ENCODE measurements at places on chromosomes 2 and 18.

DNA sequence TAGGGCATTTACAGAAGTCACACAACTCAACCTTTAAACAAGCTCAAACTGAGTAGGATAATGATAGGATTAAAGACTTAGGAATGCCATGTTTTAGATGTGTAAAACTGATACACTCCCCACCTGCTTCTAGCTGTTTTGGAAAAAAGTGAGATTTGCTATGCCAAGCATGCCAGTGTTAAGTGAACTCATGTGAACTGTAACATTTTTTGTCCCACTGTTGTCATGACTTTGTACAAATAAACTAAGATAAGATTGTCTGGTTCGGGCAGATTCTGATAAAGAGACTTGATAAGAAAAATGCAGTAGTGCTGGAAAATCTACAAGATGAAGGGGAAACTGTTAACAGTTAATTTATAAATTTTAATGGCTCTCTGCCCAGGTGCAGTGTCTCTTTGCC, 66.5 kb downstream of the GLS start:
- DNase-seq, result no peak

DNA sequence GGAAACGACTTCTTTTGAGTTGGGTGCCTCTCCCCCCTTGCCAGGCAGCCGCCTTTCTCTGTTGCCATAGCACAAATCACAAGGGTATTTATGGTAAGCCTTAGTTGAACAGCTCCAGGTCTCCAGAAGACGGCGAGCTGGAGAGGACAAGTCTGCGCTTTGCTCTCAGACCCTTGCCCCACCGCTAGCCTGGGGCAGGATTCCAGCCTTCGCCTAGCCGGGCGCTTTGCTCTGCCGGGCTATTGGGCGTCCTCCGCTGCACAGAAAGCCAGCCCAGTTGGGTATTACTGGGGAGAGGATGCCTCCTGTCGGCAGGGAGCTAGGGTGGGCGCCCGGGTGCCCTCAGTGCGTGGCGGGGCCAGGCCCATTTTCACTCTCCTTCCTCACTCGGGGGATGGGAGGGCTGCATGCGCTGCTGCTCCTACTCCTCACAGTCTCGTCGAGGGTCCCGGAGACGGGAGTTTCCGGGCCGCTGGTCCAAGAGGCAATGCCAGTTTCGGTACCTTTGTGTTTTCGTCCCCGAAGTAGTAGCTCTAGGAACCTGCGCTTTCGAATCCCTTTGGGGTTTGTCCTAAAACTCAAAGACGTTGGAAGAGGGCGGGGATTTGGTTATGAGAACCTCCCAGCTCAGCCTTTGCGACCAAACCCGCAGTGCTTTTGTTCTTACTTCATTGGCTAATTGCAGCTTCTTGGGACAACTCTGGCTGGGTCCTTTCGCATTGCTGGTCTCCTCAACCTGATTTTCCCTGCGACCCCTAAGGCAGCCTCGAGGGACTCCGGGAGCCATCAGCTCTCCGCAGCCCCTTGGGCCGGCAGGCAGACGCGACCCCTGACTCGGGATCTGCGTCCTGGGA, 3.6 kb upstream of the DLX2 start:
- DNase-seq, result peak; percentile 65

GRCh38 chr2:197677056-197677455, 1.7 kb upstream of the RFTN2 start:
- no peak for DNase-seq

- no peak for DNase-seq
Observed at GRCh38 chr18:53126210-53126609, 786.2 kb downstream of the DCC start.

GRCh38 chr2:208098267-208098666, 26.1 kb downstream of the CRYGD start:
- DNase-seq, result no peak

- no peak for DNase-seq
Observed at GRCh38 chr2:112032224-112032586, 22.9 kb upstream of the TMEM87B start.

- DNase-seq, result no peak
Observed at GRCh38 chr2:234521536-234521935, 24.7 kb upstream of the ARL4C start.

- no peak for DNase-seq
Observed at GRCh38 chr2:120225549-120226065, 2.4 kb upstream of the TMEM185B start.

- DNase-seq, result no peak
Observed at GRCh38 chr2:202084265-202084664, 11.2 kb downstream of the KIAA2012 start.

DNA sequence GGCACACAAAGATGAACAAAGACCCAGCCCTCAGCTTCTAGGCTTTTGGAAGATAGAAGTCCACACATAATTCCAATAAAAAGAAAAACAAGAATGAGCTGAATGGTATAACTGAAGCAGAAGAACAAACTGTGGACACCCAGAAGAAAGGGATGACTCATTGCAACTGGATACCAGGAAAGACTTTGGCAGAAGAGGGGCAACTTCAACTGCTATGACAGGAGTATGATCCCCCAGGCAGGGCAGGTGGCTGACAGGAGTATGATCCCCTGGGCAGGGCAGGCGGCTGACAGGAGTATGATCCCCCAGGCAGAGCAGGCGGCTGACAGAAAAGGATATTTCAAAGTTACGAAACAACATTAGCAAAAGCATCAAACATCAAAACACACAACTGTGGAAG, 21.6 kb downstream of the PID1 start:
- DNase-seq, result no peak

GRCh38 chr2:13056259-13056843, 339.6 kb downstream of the TRIB2 start:
- no peak for DNase-seq

- DNase-seq, result no peak
Observed at GRCh38 chr18:46531482-46531881, 125.5 kb downstream of the LOXHD1 start.

- DNase-seq, result no peak
Observed at GRCh38 chr2:55763721-55764120, 70.1 kb upstream of the PNPT1 start.

DNA sequence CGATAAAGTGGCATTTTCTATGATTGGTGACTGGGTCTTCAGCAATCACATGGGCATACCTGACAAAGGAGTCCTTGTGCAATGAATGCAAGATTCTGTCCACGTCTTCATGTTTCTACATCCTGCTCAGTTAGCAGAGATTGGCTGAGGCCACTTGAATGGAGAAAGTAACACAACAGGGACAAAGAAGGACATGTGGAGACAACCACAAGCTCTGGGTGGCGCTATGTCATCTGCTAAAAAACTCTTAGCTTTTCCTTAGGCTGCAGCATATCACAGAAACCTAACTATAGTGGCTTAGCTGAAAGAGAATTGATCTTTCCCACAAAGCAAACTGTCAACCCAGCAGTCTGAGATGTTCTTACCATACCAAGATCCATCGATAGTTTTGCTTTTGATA, 1109.7 kb downstream of the SOCS6 start:
- DNase-seq, result no peak

- DNase-seq, result no peak
Observed at GRCh38 chr18:45164551-45164950, 450.7 kb upstream of the SLC14A2 start.

- peak; percentile 67 for DNase-seq
Observed at GRCh38 chr2:44169155-44169898, 652 bp downstream of the PPM1B start.

DNA sequence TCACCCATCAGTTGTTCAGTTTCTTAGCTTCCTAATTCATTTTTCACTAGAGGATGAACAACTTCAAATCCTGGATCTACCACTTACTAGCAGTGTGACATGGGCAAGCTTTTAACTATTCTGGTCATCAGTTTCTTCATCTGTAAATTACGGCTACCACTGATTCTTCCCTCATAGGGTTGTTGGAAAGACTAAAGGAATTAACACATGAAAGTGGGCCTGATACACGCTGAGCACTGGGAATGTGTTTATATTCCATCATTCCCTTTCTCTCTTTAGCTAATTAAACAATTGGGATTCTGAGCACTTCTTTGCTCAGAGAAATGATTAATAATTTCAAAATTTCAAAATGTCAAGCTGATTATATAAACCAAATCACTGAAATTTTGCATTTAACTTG, 862.3 kb upstream of the GCFC2 start:
- DNase-seq, result no peak

DNA sequence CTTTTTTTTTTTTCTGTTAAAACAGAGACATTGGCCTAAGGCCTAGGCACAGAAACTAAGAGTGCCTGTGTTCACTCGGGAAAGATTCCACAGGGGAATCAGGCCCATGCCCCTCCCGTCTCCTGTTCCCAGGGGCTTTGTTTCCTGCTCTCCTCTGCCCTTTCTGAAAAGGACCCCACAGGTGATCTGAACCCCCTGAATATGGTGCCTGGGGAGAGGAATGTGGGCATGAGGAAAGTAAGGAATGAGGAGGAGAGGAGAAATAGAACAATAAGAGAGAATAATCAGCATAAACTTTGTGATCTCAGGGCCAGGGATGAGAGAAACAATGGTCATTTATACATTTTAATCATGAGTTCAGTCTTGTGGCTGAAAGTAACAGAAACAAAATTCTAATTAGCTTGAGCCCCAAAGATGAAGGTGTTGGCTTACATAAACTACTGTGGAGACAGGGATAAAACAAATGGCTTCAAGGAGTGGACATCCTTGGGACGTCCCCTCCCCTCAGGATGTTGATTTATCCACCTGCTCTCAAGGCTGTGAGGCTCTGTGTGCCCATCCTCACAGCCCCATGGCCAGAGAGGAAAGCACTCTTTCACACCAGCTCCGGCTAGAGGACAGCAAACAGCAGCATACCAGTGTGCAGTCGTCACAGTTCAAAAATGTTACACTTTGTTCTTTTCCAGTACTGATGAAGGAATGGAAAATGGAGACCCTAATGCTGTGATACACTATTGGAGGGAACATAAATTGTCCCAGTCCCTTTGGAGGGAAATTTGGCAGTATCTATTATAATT, 46.4 kb upstream of the MRPL33 start:
- no peak for DNase-seq

DNA sequence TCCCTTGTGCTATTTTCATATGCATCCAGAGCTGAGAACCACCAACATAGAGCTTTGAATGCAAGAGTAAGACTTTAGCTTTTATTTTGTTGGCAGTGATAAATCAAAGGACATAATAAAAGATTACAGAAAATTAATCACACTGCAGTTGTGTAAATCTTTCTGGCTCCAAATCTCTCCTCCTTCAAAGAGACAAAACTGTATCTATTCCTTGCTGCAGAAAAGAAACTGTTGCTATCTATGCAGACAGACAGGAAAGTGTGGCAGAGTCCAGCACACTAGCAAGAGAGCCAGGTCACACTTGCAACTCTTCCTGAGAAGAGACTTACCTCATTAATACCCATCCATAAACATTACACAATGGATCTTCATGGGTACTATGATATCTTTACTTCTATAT, 57.5 kb downstream of the DTNB start:
- DNase-seq, result no peak

DNA sequence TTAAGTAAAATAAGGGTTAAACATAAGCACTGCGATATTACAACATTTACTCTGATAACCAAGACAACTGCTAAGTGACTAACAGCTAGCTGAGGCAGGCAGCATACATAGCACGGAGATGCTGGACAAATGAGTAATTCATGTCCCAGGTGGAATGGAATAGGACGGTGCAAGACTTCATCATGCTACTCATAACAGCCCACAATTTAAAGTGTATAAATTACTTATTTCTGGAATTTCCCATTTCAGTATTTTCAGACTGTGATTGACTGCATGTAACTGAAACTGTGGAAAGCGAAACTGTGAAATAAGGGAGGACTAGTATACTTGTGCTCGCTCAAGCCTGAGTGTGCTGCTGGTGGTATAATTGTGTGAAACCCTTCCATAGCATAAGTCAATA, 12.9 kb downstream of the IER3IP1 start:
- DNase-seq, result no peak

DNA sequence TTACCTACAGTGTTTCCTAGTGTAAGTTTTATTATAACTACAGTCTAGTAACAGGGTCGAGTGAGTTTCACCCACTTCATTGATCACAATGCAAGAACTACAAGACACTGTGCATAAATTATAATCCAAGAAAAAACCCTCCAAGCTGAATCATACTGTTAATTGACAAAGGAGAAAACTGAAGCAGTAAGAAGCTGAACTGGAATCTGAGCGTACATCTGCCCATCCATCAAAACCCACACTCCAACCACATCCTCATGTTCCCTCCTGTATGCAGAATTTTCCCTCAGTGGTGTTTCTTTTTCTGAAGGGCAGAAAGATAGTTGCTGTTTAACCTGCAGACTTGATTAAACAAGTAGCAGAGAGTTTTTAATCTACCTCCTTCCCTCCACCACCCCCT, 49.5 kb upstream of the KIDINS220 start:
- no peak for DNase-seq

DNA sequence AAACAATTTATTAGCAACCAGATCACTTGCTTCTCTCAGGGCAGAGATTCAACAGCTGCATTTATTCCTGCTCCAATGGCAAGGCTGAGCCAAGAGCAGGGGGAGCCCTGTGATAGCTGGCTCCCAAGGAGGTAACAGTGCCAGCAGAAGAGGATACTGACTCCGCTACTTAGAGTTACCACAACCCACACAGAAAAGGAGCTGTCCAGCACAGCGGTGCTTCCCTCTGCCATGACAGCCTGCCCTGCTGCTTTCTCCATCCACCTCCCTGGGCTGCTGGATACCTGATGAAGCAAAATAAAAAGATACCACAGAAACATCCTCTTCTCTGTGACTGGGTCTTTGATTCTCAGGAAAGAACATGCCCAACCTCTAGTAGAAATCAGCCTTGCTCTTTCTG, 467.2 kb downstream of the LRRTM4 start:
- no peak for DNase-seq

DNA sequence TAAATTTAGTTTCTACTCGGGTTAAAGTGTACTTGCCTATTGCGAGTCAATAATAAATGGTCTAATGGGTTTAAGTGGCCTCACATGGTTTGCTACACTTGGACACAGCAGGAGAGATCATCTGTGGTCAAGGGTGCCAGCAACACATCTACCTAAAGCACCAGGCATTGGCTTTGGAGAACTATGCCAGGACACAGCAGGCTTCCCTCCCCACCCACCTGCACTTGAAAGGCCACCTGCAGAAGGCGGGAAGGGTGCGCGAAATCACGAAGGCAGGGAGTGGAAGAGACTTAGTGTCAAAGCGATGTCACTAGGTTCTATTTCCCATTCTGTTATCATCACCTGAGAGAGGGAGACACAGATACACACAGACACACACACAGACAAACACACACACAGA, 44.5 kb downstream of the MYT1L start:
- DNase-seq, result no peak

GRCh38 chr2:157321466-157321865, 4.2 kb downstream of the ERMN start:
- no peak for DNase-seq
